T-helper 22 cell (primary cell): ENCODE measurements at places on chromosomes 6 and 20.

GRCh38 chr6:144315981-144316861 is 31.1 kb downstream of the UTRN start:
- no peak for DNase-seq

- no peak for DNase-seq
Measured at GRCh38 chr6:150991487-150991886, 126.0 kb downstream of the MTHFD1L start.

DNA sequence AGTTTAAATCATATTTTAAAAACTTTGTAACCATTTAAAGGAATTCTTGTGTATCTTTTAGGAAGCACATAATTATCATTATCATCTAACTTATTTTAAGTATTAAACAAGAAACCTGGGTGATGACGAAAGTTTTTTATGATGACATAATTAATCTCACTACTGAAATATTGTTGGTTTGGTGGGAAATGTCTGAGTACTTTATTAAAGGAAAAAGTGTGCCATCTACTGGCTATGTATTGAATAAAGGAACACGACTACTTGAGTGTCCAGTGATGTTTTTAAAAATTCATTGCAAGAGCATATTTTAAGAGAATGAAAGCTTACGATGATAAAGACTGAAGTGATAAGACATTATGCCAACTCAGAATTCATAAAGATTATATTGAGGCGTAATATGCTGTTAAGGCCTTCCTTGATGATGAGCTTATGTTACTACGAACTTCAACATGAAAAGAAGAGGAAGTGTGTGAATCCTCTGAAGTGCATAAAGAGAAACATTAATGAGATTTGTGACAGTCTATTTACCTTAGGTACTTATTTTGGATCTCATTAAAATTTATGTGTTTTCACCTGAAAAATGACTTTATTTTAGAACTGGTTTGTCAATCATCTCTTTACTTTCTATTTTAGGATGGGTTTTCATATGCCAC is 12.0 kb upstream of the TRMT11 start:
- DNase-seq, result no peak

DNA sequence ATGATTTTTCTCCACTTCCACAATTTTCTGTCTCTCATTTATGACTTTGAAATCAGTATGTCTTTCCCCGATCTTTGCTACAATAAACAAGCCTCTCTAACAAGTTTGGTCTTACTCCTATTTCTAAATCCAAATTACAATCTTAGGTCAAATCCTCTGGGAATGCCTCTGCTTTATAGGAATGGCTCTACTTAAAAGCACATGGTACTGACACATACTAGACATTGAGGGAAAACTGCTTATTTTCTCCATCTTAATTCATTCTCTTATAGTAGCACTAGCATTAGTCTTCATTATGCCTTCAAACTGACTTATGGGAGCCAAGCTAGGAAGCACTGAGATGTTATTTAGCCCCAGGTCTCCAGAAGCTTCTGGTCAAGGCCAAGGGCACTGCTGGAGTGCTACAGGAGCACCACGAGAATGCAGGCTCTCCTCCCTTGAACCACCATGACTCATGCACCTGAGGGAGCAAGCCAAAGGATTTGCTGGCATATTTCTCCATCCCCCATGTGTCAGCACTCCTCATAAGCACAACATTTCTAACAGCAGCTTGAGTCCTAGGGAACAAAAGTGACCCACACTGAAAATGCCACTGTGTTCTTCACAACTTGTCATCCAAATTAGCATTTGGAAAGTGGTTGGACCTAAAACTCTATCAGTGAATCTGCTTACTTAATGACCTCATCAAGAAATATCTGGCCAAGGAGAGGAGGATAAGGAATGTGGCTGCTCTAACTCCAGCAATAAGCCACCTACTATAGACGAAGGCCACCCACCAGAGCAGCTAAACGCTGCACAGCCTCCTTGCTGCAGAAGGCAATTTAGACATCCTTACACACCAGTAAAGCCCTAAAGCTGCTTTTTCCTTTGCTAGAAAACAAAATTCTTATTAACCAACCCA is 156.8 kb upstream of the KCNQ5 start:
- DNase-seq, result no peak
